COR-L47 (cell line): ENCODE measurements at places on chromosomes 13 and 19.

- DNase-seq = no peak
These were observed 47.9 kb upstream of the C13orf42 start for GRCh38 chr13:51158880-51159518.

DNA sequence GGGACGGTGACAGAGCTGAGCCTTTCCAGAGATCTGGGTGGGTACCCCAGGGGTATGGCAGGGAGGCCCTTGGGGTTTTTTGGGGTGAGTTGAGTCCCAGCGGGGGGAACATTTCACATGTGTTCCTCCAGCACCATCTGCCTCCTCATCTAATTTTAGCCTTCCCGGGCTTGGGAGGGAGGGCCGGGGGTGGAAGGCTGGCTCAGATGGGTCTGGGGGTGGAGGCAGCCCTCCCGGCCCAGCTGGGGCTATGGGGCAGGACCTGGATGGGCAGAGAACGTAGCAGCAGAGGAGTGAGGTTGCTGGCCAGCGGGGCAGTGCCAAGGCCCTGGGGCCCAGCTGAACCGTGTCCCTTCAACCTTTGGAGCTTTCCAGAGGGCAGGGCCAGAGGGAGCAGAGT lies 23.5 kb downstream of the ADGRL1 start:
- DNase-seq = no peak

GRCh38 chr19:43395561-43395960 lies 19.1 kb upstream of the TEX101 start:
- peak; percentile 69 for DNase-seq

DNA sequence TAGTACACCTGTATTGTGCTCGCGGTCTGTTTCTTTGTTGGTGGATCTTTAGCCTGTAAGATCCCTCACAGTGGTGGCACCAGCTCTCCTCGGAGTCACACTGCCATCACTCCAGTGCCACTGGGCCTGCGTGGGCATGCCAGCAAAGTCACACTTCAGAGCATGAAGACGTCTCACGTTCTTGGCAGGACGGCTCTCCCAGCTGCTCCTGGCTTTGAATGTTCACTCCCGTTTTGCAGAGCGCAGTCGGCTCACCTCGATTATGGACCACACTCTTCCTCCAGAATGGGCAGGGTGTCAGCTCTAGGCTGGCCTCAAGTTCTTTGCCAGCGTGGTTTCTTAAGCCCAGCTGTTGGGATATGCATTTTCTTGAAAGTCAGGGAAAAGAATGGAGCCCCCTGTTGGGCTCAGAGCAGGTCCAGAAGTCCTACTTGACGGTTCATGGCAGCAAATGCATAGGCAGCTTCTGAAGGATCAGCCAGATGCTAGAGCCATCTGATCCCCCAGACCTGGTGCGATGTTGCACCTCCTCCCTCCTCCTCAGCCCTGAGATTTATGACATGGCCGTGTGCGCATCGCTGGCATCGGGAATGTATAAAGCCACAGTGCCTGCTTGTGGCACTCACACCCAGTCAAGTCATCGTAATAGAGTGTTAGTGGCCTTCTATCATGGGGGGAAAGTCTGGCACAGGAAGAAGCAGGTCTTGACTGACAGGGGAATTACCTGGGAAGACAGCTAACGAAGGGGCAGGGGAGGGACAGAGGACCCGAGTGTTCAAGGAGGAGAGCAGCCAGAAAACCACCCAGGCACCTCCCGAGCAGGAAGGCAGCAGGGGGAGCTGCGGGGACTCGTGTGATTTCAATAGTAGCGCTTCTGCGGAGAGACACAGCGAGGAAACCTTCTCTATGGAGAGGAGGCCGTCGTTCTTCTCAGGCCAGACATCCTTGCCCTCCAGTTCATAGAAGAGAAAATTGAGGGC lies 40.2 kb upstream of the NPAS1 start:
- no peak for DNase-seq

DNA sequence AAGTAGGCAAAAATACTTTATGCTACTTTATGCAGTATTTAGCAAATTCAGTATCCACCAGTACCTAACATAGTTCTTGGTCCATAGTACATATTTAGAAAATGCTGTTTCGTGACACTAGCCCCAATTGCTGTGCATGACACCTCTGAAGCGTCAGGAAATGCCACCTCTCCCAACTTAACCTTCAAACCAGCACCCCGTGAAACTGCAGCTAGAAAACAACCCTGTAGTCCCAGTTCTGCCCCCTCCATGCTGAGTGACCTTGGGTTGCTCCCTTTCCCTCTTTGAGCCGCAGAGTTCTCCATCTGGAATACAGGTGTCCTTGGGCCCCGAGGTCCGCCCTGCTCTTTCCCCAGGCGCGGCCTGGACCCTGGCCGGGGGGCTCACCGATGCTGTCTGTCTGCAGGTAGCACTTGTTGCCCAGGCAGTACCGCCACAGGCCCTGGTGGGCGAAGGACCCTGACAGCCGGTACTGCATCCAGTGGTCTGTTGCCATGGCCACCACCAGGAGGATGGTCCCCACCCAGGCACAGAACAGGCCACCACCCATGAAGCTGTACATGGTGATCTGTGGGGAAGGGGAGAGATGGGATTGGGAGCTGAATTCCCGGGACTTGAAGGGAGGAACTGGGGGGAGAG lies 773 bp downstream of the LIM2 start:
- DNase-seq = no peak

GRCh38 chr13:37349916-37350315 lies 244.5 kb upstream of the CSNK1A1L start:
- DNase-seq = no peak

GRCh38 chr13:102530751-102531150 lies 66.0 kb upstream of the TPP2 start:
- DNase-seq = no peak

DNA sequence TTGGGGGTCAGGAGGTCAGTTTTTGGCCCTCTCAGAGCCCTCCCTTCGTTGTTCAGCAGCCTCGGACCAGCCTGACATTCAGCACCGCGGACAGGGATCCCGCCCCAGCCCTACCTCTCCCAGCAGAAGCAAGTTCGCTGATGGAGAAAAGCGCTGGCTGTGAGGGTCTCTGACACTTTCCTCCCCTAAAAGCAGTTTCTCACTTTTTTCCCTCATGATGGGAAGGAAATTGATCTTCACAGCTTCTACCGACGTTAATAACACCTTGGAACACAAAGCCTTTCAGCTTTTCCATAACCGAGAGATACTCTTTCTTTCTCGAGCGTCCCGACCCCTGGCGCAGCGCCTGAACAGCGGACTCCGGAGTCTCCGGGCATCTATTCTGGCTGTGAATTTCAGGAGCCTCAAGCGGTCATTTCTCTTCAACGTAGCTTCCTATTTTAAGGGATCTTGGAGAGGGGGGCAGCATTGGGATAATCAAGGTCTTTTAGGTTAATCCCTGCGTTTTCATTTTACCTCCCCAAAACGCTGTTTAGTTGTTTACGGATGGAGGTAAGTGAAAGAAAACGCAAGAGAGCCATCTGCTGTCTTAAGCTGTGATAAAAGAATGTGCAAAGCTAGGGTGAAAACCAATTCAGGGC lies 467.2 kb downstream of the ITGBL1 start:
- peak; percentile 40 for DNase-seq

DNA sequence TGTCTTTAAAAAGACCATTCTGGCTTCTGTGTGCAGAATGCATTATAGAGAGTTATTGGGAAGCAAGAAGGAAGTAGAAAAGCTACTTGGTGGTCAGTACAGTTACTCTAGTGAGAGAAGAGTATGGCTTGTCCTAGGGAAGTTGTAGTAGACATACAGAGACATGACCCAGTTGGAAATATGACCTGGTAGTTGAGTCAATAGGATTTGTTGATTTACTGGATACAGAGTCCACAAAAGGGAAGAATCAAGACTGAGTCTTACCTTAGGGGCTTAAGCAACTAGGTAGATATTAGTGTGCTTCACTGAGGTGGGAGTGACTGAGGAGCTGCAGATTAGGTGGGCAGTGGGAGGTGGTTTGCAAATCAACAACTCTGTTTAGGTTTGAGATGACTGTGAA lies 48.8 kb downstream of the RASL11A start:
- DNase-seq = no peak

DNA sequence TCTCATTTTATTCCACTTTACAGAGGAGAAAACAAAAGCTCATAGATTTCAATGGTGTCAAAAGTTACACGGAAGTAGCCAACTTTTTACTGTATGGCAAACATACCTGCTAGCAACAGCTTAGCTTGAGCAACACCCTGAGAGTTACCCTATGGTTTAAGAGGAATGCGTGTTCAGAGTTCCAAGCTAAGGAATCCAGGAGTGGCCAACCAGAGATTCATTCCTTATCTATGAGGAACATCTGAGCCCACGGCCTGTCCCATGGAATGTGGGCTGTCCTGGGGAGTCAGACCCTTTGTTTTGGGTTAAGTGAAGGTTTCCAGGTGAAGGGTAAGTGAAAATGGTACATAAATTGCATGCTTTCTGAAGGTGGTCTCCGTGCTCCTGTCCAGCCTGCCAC lies 67.5 kb downstream of the STARD13 start:
- no peak for DNase-seq

- no peak for DNase-seq
These were observed 7.2 kb downstream of the AXL start for GRCh38 chr19:41226053-41226873.

DNA sequence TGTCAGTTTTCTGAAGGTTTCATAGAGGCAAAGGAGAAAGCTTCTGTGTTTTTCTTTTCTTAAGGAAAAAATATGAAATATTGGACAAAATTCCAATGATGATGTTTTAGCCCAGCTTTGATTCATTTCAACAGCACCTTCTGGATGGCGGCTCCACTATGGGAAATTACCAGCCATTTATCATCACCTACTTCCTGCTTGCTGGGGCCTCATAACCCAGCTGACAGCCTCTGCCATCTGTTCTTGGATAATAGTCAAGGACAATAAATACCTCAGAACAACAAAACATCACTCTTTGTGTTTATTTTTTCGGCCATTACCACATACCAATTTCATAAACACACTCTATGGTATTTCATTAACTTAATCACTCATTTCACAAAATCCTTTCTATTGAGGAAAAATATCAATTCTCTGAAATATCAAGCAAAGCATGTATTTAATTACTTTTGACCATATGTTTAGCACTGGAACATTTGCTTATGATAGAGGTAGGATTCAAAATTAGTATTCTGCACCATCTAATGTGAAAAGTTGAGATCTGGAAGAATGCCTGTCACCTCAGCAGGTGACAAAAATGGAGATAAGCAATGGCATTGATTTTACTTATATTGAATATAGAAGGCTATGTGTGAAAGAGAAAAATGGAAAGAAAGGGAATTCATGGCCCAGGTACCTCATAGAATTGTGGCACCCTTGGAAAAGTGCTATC lies 629.7 kb downstream of the LIG4 start:
- peak; percentile 56 for DNase-seq

DNA sequence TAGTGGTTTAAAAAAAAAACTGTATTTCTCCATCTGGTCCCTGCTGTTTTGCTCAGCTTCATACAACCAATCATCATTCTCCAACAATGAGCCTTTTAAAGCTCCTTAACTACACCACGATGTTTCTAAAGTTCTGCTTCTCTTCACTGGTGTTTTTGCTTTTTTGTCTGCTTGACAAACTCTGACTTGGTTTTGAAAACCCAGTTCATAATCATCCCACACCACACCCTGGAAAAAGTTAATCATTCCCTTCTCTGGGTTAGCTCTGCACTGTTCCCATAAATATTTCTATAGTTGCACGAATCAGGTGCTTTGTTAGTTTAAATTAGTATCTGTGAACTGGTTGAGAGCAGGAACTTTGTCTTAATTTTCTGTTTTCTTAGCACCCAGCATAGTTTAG lies 217.1 kb downstream of the ENOX1 start:
- no peak for DNase-seq

DNA sequence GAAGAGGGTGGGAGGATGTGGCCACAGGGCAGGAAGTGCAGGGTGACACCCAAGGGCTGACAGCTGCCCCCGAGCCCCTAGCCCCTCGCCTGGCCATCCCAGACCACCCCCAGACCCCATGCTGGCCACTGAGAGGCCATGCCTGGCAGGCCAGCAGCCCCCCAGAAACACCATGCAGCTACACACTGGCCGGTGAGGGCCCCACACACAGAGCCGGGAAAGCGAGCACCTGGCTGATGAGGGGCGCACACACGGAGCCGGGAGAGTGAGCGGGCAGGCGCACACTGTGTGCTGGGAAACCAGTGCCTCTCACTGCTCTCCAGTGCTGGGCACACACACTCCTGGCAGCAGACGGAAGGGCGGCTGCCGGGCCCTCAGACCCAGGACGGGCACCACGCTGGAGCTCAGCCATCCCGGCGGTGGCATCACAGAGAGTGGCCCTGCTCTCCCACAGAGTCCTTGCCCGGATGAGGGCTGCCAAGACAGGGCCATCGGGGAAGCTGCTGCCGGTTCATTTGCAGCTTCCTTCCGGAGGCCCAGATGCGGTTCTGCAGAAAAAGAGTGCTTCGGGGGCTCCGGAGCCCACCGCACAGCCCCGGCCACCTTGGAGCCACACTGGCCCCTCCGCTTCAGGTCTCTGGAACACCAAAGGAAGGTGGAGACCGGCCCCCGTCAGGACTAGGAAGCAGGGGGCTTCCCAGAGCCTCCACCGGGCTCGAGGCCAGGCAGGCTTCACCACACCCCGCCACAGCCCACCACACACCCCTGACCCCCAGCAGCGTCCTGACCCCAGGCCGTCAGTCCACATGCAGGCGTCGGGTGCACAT lies 76.4 kb downstream of the SPACA7 start:
- DNase-seq = no peak

GRCh38 chr13:91399189-91400062 lies 1.0 kb downstream of the GPC5 start:
- DNase-seq = no peak

DNA sequence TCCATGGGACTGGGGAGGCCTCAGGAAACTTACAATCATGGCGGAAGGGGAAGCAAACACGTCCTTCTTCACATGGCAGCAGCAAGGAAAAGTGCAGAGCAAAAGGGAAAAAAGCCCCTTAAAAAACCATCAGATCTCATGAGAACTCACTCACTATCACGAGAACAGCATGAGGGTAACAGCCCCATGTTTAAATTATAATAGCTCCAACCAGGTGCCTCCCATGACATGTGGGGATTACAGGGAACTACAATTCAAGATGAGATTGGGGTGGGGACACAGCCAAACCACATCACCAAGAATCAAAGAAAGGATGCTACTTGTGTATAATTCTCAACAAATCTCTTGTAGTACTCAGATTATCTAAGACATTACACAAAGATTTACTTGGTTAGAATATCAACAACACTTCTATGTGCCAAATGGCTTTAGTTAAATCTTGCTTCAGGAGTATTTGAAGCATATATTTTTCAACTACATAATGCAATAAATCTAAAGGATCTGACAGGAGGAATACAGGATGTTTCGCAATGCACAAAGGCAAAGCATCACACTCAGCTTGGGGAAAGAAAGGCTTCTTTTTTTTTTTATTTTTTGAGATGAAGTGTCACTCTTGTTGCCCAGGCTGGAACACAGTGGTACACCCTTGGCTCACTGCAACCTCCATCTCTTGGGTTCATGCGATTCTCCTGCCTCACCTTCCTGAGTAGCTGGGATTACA lies 180.0 kb downstream of the LHFPL6 start:
- DNase-seq = no peak

GRCh38 chr19:42542791-42543190 lies 14.5 kb upstream of the CEACAM1 start:
- DNase-seq = no peak
